ENCODE measurements at places on chromosomes 1 and 21.

DNA sequence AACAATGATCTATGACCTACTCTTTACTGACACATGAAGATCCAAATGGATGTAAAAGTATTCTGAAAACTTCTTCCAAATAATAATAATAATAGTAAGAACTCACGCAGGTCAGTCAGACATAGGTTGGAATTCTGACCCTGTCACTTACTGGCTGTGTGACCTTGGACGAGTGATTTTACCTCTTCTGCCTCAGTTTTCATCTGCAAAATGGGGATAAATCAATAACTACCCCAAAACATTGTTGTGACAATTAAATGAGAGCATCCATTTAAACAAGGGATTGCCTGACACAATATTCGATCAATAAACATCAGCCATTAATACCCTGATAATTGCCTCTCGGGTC lies 556 bp downstream of the MECR start:
- no peak for DNase-seq

- DNase-seq = no peak
Observed at GRCh38 chr21:27817074-27817473, 850.2 kb upstream of the ADAMTS5 start.

DNA sequence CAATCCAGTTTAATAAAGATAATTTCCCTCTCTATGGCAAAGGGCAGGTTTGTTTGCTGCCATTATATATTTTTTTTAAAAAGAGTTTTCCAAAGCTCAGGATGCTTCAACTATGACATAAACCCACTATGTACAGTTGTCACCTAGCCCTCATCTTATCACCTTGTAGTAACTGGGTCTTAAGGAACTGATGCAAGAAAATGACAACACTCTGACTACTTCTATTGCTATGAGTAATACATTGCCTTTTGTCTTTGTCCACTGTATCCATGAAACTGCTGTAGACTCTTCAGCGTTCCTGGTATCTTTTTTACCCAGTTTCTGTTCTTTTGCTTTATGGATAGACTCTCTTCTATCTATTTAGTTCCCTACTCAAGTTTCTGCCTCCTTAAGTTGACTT lies 586.5 kb downstream of the NEGR1 start:
- no peak for DNase-seq

GRCh38 chr1:228359613-228360532 lies 46.8 kb downstream of the TRIM11 start:
- DNase-seq = no peak

GRCh38 chr1:245999697-246000637 lies 507.1 kb downstream of the SMYD3 start:
- DNase-seq = no peak

DNA sequence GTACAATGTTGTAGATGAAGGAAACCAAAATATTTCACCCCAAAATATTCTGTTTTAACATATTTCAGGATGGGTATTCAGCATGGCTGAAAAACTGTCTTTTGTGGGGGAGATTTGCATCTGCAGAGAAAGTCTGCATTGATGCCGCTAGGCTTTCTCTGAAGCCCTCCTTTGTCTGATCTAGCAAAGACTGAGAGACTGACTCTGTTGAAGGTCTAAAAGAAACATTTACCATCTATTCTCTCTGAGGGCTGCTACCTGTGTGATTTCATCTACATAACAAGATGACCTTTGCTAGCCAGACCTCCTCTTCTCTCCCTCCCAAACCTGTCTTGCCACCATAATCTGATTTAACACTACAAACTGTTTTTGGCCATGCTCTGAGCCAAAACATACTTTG lies 12.4 kb upstream of the MT1HL1 start:
- DNase-seq = no peak

GRCh38 chr1:172489847-172490246 lies 43.1 kb upstream of the SUCO start:
- no peak for DNase-seq

DNA sequence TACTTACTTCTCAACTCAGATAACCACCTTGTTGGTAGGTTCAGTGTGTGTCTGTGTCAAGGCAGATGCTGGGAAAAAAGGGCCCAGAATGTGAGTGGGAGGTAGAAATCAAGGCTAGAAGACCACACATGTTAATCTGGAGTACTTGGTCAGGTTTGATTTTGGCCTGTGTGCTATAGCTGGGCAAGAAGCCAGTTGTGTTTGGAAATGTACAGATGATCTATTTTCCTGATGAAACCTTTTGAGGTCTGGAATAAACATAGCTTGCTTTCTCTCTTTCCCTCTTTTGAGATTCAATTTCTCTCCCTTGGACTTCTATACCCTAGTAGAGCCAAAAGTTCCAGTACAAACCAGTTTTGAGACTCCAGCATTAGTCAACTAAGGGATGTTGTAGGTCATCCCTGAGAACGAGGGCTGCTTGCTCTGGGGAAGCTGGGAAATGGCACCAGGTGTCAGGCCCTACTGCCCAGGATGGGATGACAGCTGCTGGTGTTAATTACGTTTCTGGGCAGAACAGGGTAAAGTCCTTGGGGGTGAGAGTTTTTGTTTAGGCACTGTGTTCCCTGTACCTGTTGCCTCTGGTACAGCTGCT lies 15.8 kb downstream of the MAPKAPK2 start:
- no peak for DNase-seq

- no peak for DNase-seq
Observed at GRCh38 chr1:165871311-165872067, 44.1 kb downstream of the UCK2 start.

- no peak for DNase-seq
Observed at GRCh38 chr1:156911577-156912298, 8.7 kb upstream of the LRRC71 start.

DNA sequence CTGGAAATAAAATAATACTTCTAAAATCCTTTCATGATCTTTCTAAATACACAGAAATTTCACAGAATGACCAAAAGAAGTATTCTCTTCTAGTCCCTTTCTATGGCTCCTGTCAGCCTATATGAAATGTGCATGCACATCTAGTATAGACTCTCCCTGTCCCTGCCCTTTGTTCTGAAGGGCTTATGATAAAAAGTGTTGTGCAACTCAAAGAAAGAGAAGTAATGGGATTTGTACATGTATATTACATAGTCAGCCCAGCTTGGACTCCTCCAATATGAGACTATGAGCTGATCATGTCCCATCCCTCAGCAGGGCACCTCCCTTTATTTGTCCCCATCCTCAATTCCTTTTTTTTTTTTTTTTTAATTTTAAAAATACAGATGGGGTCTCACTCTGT lies 42.1 kb upstream of the LAX1 start:
- DNase-seq = no peak

GRCh38 chr1:53696990-53697389 lies 42.0 kb downstream of the GLIS1 start:
- DNase-seq = no peak

DNA sequence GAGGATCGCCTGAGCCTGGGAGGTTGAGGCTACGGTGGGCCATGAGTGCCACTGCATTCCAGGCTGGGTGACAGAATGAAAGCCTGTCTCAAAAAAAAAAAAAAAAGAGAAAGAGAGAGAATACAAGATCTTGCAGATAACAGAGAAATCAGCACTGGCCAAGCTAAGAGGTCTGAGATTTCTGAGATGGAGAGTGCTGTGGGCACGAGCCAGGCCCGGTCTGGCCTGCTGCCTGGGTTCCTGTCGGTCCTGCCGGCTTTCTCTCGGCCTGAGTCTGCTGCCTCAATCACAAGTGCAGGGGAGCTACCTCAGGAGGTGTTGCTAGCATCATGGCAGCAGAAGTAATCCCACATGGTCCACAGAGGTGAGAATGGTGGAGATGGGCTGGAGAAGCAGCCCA lies 19.0 kb downstream of the ADORA1 start:
- DNase-seq = no peak

DNA sequence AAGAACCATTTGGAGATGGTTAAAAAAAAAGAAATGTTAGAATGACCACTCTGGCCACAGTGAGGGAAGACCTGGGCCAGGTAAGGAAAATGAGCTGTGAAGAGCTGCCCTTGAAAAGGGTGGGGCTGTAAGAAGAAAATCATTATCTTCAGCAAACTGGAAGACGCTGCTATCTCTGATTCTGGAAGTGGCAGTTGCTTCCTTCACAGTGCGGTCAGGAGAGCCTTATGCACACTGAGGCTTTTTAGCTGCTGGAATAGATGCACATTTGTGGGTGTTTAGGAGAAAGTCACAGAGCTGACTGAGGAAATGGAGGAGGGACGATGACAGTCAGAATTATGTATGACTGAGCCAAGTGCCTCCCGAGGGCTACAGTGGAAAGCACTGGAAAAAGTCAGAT lies 91.6 kb downstream of the TBX19 start:
- no peak for DNase-seq

- no peak for DNase-seq
Observed at GRCh38 chr1:22952694-22953056, 20.0 kb downstream of the LACTBL1 start.

DNA sequence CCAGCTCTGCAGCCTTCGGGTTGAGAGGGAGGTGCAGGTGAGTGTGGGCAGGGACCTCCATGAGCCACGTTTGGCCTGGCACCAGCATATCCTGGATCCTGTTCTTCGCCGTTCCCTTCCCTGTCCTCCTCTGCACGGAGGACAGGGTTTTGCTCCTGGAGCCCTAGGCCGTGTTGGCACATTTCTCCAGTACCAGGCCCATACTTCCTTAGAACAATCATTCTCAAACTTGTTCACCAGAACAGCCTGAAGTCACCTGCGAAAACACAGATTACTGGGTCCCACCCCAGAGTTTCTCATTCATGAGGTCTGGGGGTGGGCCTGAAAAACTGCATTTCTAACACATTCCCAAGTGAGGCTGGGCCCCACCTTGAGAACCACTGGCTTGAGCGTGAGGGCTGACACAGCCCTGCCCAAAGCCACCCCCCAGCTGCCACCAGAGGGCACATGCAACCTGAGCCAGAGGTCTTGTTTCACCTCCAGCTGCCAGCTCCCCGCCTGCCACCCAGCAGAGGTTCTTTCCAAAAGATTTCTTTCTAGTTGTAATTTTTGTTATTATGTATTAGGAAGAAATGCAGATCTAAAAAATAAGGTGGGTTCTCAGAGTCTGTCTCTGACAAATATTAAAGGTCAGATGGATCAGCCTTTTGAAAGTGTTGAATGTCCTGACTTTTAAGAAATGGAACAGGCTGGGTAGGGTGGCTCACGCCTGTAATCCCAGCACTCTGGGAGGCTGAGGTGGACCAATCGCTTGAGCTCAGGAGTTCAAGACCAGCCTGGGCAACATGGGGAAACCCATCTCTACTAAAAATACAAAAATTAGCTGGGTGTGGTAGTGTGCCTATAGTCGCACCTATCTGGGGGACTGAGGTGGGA lies 39.6 kb upstream of the LDLRAP1 start:
- no peak for DNase-seq

- DNase-seq = no peak
Observed at GRCh38 chr1:20255666-20256065, 35.0 kb upstream of the VWA5B1 start.

GRCh38 chr1:12448746-12449177 lies 169.2 kb downstream of the DHRS3 start:
- no peak for DNase-seq

DNA sequence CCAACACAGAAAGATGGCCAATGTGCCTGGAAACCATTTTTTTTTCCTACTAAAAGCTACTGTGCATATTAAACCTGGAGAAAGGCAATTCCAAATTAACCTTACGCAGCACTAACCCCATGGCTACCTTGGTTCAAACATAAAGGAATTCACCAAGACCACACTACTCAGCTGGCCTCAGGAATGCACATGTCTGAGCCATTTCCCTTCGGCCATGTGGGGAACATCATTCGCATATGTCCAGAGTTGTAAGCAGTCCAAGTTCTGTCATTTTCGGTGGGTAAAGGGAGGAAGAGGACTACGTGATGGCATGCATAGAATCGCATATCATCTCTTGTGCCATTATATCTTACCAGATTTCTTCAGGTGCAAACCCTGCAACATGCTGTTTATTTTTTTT lies 175.4 kb downstream of the NTMT2 start:
- DNase-seq = no peak

DNA sequence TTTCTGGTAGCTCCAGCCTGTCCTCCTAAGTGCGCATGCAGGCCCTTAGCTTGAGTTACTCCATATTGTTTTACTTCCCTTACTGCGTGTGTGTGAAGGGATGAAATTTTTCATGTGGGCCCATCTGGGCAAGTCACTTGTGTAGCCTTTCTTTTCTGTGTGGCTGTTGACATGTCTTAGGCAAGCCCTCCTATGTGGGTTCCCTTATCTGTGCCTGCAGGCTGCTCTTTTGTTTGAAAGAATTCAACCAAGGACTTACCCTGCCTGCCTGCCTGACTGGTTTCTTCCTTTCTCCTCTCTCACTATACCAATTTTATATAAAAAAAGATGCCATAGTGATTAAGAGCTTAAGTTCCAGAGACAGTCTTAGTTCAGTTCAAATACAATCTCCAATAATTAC lies 249.3 kb downstream of the ATG4C start:
- DNase-seq = no peak

GRCh38 chr1:25744140-25744581 lies 55.8 kb upstream of the SELENON start:
- DNase-seq = no peak

GRCh38 chr1:246195296-246195695 lies 311.8 kb downstream of the SMYD3 start:
- DNase-seq = no peak

DNA sequence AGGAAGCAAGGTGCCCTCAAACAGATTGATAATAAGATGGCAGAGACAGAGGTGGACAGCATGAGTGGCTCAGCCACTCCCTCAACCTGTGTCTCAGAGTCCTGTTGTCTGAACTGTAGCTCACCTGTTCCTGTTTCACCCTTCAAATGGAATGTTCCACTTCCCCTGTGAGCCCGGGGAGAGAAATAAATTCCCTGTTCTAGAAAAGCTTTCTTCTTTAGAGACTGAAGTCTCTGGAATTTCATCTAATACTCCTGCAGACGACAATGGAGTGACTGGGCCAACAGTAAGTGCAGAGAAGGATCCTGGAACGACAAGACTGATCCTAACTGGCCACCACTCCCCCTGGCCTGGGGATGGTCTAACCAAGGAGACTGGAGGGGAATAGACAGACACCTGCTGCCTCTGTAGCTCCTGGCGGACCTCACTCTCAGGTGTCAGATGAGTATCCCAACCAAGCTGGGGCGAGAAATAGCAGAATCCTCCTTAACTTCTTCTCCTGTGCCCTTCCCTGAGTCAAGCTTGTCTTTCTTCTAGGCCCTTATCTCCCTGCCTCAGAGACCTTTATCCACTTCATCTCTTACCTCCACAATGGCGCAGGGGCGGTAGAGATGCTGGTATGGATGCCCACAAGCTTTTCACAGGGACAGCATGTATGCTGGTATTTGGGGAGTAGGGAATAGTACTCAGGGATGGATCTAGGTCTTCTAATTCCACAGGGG lies 45.4 kb downstream of the PLEKHA6 start:
- DNase-seq = no peak

GRCh38 chr21:44759628-44760285 lies 41.9 kb downstream of the UBE2G2 start:
- no peak for DNase-seq

DNA sequence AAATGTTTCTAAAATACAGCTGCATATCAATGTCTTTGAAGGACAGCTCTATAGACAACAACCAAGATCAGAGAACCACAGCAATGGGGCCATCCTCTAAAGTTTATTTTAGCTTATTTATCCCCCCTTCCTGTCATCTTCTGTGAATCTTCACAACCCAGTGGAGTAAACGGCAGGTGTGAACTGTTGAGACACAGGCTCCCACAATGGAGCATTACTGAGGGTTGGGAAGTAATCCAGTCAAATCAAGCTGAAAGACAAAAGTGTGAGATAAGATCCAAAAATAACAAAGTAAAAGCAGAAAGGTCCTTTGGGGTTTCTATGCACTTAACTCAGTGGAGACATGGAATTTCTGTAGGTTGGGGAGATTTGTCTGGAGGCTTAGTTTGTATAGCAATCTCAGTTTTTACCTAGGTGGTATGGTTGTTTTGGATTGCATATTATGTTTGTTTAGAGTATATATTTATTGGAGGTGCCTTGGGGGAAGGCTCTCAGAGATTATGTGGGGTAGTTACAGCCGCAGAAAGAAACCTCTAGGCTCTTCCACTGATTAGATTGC lies 286.9 kb upstream of the ADGRL2 start:
- DNase-seq = no peak

Data from cortex of kidney (tissue), 1 donor.